ENCODE measurements at places on chromosomes 1 and 21. TPM values are rescaled to one million over a fixed set of nuclear protein-coding genes. Genes with fewer than 3 reads are reported as not detected.

Gene GNG12
- total RNA-seq = 47.9 TPM

Gene DPM3
- total RNA-seq = 21.1 TPM

Gene ICOSLG
- 1.9 TPM for total RNA-seq

Gene ATP6V1G3
- total RNA-seq = not detected

- DNase-seq = peak; percentile 61
Observed at GRCh38 chr1:76374086-76374485, 299.5 kb downstream of the ST6GALNAC3 start.

DNA sequence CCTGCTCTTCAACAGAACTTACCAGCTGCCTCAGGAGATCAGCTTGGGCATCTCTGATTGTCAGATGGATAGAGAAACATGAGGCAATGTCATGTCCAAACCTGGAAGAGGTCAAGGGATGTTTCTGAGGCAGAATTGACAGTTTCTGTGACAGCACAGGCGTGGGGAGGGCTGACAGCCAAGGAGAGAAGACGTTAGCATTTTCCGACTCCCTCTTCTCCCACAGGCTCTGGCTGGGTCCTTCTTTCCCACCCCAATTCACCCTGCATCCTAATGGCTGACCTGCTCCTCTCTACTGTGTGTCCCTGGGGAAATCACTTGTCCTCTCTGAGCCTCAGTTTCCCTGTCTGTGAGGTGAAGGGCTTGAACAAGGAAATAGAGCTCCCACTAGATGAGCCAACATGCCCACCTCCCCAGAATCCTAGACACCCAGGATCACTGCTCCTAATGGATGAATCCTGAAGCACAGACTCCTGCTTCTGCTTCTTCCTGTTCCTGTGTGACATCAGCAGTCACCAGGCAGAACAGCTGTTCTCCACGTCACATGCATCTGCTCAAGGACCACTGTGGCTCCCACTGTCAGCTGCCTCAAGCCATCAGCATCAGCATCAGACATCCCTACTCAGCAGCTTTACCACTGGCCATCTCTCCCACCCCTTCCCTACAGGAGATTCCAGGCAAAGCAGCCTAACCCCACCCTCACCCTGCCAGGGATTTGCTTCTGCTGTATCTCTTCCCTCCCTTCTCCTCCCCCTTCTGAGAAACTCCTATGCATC lies 408.0 kb downstream of the MATN1 start:
- peak; percentile 39 for DNase-seq

- DNase-seq = peak; percentile 62
Observed at GRCh38 chr21:22754746-22755145, 1756.5 kb downstream of the NCAM2 start.

DNA sequence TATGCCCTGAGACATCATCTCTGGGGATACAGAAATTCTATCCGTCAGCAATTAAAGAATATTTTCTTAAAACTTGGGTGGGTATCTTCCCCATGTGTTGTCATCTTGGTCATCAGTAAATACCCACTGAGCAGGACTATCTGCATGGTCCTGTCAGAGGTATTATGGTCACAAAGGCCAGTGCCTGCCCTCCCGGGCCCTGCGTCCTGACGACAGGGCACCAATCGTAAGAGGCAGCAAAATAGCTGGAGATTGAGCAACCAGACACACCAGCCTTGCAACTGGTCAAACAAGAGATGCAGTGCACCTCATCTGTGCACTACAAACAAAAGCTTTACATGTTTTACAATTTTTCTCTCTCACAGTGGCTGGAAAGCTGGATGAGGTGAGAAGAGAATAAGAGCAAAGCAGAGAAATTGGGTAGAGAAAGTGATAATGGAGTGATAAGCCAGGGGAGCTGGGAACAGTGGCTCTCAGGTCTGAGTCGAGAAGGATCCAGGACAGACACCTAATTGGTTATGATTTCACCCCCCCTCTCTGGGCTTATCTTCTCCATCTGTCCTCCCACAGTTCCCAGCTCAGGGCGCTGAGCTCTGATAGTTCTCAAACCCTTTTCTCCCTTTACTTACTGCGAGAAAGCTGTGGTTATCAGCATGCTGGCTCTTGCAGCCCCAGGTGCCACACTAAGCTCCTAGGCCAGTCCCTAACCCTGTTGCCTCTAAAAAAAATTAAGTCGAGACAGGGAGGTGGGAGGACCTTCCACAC lies 8.8 kb upstream of the SRP9 start:
- DNase-seq = no peak

DNA sequence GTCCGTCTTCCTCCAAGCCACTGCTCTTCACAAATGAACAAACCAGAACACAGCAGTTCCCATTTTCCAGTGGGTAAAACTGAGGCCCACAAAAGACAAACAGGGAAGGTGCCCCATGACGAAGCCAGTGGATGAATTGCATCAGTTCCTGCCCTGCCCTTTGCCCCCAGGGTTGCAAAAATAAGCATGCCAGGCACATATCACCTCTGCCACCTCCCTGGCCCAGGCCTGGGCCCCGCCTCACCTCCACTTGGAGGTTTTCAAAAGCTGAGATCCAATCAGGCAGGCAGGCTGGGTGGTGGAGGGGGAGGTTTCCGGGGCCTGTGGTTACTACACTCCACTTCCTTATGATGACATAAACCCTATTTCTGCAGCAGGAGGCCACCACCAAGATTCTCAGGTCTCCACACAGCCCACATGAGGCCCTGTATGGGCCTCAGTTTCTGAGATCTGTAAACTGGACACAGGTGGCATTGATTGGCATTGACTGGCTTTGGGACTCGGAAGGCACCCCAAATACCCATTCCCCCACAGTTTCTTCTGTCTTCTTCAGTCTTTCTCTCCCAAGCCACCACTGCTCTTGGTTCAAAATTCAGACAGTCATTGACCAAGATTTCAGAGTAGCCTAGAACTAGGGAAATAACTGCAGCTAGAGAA lies 4.1 kb downstream of the KIF21B start:
- peak; percentile 45 for DNase-seq

DNA sequence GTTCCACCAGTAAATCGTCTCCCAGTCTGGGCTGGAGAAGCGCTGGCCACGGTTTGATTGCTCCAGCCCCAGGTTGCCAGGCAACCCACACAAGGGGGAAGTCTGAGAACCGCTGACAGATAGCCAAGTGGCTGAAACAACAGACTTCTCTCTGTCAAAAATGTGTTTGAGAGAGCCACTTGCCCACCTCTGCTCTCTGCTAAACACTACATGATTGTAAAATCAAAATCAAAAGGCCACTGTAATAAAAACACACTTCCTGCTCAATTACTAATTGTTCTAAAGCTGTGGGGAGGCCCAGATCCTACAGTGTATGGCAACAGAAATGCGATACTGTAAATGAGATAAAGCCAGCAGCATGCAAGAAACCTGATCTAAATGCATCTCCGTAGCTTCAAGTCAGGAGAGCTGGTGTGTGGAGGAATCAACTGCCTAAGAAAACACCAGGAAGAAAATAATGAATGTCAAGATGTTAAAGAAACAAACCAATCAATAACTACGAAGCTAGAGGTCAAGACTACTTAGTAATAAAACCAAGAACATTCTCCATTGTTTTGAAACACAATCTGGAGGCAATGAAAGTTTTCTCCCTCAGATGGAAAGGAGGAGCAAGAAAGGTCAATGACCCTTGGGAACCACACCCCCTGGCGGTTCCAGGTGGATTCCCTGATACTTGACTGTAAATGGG lies 121.2 kb downstream of the SLC45A1 start:
- DNase-seq = peak; percentile 97
